ENCODE measurements at places on chromosomes 13 and 19.

- DNase-seq: no peak
Measured at GRCh38 chr13:100365680-100366079, 222.9 kb downstream of the GGACT start.

GRCh38 chr19:10520652-10521318 lies 3.5 kb upstream of the S1PR5 start:
- DNase-seq: no peak

DNA sequence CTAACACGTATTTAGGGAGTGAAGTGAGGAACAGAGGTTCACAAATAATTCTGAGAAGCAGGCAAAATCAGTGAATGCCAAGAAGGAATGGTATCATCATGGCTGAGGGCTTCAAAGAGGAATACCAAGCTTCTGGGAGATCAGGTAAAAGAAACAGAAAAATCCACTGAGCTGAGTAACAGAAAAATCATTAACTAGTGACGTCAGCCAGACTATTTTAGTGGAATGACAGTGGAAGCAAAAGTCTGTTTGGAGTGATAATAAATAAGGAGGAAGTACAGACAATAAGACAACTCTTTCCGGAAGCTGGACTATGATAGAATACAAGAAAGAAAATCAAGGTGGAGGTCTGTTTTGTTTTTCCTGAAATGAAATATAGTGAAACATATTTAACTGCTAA lies 83.5 kb downstream of the SACS start:
- no peak for DNase-seq

DNA sequence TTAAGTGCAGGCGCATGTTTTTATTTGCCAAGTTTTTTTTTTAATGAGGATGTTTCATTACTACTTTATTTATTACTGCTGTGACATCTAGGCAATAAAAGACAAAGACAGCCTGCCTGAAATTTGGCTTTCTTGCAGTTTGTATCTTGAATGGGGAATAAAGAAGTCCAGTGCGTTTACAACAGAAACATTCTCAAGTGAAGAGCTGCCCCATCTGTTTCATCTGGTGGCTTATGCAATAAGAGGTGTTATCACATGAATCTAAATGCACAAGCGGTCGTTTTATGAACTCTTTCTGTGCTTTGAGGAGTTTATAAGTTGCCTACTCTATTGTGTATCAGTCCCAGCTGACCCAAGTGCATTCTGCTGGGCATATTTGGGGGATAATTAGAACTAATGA lies 12.6 kb upstream of the MAB21L1 start:
- DNase-seq: no peak

DNA sequence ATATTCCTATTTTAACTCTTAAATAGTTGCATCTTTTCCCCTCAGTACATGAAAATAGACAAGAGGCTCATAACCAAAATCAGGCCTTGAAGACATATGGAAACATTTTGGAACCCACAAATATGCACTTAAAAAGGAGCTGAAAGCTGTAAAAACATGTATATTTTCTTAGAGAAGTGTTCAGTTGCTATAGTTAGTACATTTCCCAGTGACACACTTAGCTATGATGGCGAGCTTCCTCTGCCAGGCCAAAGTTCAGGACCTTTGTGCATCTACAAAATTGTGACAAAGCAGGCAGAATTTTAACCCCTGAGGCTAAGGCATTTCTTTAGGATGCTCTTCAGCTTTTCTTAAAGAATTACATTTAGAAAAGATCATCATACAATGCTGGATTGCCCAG lies 54.5 kb downstream of the RCBTB2 start:
- no peak for DNase-seq

DNA sequence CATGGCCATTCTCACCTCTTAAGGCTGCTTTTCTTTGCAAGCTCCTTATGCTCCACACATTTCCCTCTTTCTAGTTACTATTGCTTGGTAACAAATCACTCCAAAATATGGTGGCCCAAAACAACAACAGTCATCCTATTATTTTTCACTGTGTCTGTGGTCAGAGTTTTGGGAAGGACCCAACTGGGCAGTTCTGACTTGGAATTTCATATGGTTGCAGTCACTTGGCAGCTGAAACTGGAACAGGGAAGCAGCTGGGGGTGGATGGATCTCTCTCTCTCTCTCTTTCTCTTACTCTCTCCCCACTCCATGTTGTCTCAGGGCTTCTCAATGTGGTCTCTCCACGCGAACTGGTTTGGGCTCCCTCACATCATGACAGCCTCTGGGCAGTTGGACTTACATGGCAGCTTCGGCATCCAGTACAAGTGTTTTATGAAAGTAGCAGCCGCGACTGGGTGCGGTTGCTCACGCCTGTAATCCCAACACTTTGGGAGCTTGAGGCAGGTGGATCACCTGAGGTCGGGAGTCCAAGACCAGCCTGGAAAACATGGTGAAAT lies 39.6 kb downstream of the NUMBL start:
- DNase-seq: no peak

DNA sequence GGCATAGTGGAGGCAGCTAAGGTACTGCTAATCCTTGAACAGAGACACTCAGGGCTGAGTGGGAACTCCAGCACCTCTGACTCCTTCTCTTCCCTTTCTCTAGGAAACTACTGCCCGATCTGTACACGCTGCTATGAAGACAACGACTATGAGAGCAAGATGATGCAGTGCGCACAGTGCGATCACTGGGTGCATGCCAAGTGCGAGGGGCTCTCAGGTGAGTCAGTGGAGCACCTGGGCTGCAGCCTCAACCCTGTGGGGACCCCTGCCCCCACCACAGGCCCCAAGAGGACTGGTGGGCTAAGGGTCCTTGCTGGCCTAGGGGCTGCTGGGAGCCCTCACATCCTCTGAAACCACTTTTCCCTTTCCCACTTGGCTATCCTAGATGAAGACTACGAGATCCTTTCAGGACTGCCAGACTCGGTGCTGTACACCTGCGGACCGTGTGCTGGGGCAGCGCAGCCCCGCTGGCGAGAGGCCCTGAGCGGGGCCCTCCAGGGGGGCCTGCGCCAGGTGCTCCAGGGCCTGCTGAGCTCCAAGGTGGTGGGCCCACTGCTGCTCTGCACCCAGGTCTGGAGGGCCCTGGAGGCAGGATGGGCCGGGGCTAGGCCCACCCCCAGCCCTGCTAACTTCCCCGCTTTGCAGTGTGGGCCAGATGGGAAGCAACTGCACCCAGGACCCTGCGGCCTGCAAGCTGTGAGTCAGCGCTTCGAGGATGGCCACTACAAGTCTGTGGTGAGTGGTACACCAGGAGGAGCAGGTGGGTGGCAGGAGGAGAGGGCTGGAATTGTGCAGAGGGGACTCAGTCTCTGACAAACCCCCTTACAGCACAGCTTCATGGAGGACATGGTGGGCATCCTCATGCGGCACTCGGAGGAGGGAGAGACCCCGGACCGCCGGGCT lies 9.5 kb downstream of the KMT2B start:
- no peak for DNase-seq

DNA sequence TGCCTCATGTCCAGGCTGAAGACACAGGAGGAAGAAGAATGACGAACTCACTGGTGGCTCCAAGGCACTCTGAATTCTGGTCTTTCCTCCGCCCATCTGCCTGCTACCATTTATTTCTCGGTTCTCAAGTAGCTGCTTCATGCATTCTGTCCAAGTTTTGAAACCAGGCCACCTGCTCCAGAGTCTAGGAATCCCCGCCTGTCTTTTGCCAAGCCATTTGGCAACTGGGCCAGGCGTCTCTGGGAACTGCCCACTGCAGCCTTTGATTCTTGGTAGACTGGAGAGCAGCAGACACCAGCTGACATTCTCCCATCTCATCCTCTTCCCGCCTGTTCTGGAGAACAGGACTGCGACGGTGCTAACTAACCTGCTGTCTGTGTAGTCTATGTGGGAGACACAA lies 10.8 kb downstream of the SLC35E1 start:
- no peak for DNase-seq

DNA sequence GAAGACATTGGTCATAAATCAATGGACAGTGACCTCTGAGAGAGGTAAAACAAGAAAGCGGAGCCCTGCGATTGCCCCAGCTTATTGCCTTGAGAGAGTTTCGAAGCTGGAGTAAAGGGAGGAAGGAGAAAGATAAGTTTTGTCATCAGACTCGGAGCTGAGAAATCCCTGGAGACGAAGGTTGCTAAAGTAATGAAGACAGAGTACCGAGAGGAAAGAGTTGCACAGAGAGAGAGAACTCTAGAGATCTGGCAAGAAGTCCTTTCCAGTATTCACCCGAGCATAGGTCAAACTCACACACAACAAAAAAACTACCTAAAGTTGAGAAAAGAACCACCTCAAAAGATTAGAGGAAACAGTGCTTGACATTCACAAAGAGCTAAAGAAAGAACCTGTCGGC lies 472.0 kb downstream of the DACH1 start:
- DNase-seq: no peak

- DNase-seq: no peak
Measured at GRCh38 chr13:31538067-31539042, 201.0 kb upstream of the RXFP2 start.

- DNase-seq: no peak
Measured at GRCh38 chr13:99421271-99421670, 80.0 kb upstream of the TM9SF2 start.

DNA sequence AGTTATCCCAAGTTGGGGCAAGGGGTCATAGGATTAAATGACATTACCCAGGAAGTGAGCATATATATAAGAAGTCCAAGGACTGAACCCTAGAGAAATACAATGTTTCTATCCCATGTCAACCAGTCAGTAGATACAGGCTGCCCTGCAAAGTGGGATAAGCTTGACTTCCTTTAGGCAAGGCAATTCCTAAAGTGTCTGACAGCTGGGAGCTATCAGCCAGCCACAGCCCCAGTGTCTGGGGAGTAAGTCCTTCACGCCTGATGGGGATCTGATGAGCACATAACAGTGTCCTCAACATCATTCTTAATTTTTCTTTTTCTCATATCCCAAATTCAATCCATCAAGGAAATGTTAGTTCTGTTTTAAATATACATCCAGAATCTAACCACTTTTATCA lies 54.1 kb downstream of the DNAJC15 start:
- DNase-seq: no peak

- DNase-seq: no peak
Measured at GRCh38 chr13:23144431-23144830, 36.3 kb upstream of the SGCG start.

DNA sequence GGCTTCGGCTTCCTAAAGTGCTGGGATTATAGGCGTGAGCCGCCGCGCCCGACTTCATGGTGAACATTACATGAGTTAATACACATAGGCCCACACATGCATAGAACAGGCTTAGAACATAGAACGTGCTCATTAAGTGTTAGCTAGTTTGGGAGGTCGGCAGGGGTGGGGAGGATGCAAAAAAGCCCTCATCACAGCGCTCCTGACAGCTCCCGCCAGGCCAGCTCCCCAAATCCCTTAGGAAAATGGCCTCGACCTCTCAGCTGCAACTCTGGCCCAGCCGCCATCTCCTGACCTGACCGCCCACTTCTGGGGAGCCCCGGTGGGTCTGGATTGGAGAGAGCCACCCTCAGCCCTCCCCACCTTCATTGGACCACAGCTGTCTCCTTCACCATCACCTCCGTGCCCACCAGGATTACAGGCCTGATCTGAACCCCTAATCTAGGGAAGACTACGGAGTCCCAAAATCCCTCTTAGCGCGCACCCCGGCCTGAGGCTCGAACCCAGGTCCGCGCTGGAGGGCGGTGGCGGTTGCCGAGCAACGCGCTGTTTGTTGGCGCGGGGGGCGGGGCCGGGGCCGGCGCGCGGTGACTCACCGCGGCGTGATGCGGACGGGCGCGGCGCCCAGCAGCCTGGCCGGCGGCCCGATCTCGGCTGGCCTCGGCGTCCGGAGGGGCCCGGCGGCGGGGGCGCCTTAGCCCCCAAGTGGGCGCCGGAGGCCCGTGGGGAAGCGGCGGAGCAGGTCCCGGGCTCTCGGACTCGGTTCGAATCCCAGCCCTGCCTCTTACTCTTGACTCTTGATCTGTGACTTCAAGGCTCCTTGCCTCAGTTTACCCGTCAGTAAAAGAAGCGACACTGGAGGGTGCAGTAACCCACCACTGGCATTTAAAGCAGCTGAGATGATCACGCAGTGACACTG lies 26.7 kb upstream of the NANOS3 start:
- DNase-seq: peak; percentile 58

All from anterior cingulate cortex (tissue), 58 donors.